ENCODE measurements at places on chromosomes 6 and 20. TPM values are rescaled to one million over a fixed set of nuclear protein-coding genes. Genes with fewer than 3 reads are reported as not detected.

Gene GSTA3
- polyA plus RNA-seq = not detected

Gene CD24
- 865 TPM for polyA plus RNA-seq

Gene ADGRB3
- not detected for polyA plus RNA-seq

Gene SNAP25
- 0.60 TPM for polyA plus RNA-seq

Gene SLC17A9
- polyA plus RNA-seq = 15.4 TPM

Gene ELOVL2
- not detected for polyA plus RNA-seq

Gene ZC2HC1B
- polyA plus RNA-seq = not detected

Gene TUBB2B
- polyA plus RNA-seq = 2.4 TPM

Gene ULBP2
- polyA plus RNA-seq = not detected

Gene PET117
- 13.1 TPM for polyA plus RNA-seq

Gene GJA10
- polyA plus RNA-seq = not detected

Gene TXLNB
- polyA plus RNA-seq = 0.60 TPM

Measured in sigmoid colon (tissue), 7 donors.